AG09309 (cell line): ENCODE measurements at places on chromosomes 7 and 10.

GRCh38 chr7:67440321-67440720, 443.7 kb downstream of the TYW1 start:
- no peak for DNase-seq

- DNase-seq, result no peak
Observed at GRCh38 chr7:20797462-20798080, 10.9 kb upstream of the SP8 start.

DNA sequence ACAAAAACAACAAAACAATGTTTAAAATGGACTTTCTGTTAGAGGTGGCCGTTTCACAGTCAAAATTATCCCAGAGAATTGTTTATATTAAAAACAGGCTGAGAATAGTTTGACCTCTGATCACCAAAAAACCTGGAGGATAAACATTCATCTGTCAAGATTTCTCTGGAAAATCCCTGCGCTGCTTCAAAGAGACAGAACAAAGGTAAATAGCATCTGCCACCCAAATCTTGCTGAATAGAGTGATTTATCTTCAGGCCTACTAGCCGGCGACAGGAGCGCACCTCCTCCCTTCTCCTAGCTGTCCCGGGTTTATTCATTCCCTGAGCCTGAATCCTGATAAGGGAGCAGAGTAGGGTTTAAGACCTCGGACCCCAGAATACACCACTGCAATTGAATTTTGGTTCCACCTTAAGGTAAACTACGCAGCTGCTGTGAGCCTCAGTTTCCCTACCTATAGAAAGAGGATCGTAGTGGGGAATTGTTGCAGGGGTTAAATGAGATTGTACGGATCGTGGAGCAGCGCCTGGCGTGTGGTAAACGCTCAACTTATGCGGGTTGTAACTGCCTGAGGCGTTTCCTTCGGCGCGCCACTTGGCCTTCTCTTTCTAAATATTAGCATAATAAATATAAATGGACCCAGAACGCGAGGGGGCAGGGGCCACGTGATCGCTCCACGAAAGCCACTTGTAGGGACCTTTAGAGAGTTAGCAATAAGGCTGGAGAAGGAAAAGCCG, 498 bp upstream of the ST7 start:
- DNase-seq, result no peak

DNA sequence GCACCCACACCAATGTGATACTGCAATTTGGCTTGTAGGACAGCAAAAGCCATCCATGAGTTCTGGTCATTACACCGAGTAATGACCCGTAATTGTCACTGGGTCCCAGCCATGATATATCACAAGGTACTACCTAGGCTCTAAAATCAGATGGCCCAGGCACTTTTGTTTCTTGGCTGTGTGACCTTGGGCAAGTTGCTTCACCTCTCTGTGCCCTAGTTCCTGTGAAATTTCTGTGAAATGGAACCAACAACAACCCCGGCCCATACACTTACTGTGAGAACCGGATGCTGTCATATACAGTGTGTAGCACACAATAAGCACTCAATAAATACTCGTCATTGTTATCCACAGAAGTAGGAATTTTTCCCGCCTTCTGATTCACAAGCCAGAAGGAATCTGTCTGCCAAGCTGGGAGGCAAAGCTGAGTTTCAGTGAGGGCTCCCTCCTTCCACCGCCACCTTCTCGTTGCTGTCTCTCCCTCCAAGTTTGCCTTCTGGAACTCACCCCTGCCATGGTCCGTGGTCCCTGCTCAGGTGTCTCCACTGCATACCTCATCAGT, 6.4 kb upstream of the CYTH3 start:
- DNase-seq, result no peak

DNA sequence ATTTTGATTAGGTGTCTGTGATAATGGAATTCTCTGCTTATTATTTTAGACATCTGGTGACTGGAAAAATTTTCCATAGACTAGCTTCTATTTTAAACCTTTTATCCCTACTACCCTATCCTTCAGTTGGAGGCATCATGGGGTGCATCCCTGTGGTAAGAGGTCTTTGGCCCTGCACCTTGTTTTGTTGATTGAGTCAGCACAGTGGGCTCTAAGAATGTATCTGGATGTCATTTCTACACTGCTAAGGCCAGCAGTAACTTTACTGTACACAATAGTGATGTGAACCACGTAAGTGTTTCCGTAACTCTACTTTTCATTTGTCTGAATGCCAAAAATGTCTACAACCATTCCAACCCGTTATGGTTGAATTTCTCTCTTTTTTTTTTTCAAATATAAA, 75.6 kb downstream of the ADAM22 start:
- DNase-seq, result no peak

GRCh38 chr7:475951-476441, 43.6 kb downstream of the PDGFA start:
- no peak for DNase-seq

GRCh38 chr10:35379226-35380137, 43.2 kb downstream of the CCNY start:
- no peak for DNase-seq

DNA sequence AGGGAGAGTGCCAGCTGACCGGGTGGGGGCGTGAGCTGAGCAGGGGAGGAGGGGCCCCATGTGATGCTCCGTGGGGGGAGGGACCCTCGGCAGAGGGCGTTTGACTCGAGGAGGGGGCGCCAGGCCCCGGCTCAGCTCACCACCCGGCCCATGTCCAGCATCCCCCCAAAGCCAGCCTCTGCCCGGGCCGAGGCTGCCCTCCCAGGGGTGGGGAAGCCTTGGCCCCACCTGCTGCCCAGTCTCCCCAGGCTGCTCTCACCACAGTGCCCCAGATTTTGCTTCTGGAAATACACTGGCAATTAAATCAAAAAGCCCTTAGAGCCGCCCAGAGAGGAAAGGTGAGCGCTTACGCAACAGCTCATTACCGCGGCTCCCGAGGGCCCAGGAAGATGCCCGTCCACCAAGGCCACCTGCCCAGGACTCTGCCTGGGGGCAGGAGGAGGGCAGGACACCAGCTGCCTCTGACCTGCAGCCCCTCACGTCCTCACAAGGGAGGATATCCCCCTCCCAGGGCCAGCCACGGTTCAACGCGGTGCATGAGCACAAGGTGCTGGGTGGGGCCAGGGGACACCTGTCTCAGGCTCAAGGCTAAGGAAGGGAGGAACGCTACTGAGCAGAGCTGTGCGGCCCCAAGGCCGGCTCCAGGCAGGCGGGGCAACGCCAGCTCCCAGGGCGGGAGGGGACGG, 70.0 kb upstream of the INPP5A start:
- DNase-seq, result no peak
